ENCODE measurements at places on chromosomes 2 and 18.
A peak's percentile ranks its signal among the peaks of the same experiment; 100 is the strongest.

- DNase-seq: no peak
Observed at GRCh38 chr2:74083750-74084149, 64.0 kb downstream of the BOLA3 start.

DNA sequence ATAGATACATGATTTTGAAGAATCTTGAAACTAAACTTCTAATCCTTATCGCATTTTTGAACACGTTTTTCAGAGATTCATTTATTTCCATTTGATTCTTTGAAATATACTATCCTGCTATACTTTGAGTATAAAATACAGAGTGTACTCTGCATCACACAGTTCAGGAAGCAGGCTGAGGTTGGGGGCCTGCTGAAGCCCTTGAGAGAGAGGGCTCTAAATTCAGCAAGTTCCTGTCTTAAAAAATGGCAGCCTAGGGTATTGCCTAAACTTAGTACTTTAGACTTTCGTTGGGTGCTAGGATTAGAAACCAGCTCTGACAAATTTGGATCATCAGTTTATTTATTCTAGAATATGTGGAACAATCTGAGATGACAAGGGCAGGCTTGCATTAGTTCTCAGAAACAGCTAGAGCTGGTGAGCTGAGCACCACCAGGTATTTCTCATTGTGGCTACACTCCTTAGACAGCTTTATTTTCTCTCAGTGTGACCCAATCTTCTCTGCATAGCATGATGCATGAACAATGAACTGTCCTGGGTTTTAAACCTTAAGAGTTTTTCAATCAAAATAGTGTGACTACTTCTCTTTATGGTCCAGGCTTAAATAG lies 49.1 kb downstream of the TFPI start:
- DNase-seq: no peak

DNA sequence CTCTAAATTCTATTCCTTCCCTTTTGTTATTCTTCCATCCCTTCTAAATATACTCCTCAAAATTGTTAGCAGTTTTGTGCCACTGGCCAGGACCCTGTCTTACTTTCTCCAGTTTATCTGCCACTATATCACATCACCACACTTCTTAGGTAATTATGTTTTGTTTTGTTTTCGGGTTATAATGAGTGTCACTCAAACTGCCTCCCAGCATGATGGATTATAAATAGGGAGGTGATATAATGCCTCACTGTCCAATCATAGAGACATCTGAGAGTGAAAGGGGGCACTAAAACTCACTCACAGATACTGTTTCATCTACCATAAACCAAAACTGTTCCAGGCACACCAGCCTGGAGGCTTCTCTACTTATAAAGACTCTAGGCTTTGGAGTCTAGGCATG lies 3.5 kb downstream of the RSAD2 start:
- DNase-seq: no peak

DNA sequence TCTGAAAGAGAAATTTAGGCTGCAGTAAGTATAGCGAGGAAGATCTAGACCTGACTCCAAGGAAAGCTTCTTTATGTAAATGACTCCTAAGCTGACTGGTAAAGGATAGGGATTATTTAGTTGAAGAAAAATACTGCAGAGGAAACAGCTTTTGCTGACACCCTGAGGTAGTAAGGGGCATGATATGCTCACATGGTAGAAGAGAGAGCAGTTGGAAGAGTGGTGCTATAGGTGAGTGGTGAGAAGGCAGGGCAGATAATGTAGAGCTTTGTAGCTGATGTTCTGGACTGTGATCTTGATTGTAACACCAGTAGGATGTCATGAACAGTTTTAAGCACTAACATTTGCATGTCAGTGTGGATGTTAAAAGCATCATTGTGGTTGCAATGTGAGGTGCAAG lies 639.1 kb upstream of the SLC39A10 start:
- DNase-seq: no peak

- no peak for DNase-seq
Observed at GRCh38 chr18:56986829-56987228, 160.1 kb upstream of the BOD1L2 start.

DNA sequence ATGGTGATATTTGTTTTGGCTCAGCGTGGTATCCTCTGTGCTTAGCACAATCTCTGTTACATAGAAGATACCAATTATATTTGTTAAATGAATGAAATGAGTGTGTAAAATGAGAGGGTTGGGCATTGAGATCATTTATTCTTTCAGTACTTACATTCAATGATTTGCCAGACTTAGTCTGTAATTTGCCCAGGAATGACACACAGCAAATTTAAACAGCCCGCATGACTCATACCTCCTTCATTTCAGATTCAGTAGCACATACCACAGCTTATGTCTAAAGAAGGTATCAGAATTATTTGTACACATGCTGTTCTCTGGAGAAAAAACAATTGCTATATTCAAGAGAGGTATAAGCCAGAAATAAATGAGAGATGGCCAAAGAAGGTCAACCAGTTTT lies 37.0 kb downstream of the KLHL14 start:
- DNase-seq: no peak

GRCh38 chr2:226020176-226020575 lies 620.7 kb downstream of the NYAP2 start:
- DNase-seq: no peak

DNA sequence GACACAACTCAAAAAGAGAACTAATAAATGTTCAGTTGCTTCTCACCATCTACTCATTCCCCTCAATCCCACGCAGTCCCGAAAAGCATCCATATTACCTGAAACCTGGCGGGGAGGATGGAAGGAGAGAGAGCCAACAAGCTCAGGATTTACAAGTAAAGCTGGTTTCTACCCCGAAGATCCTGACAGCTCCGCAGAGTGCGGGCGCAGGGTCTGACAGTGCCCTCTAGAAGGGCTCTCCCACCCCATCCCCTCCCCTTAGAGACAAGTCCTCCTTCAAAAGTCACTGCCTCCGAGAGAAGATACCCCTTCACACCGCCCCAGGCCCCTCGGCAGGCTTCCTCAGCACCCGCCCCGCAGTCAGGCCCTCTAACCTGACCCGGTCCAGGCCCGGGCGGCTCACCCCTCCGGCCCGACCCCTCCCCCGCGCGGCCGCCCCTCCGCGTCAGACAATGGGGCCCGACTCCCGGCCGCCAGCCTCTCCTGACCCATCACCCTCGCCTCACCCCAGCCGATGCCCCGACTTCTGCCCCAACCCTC lies 550 bp downstream of the RAB1A start:
- peak; percentile 15 for DNase-seq

DNA sequence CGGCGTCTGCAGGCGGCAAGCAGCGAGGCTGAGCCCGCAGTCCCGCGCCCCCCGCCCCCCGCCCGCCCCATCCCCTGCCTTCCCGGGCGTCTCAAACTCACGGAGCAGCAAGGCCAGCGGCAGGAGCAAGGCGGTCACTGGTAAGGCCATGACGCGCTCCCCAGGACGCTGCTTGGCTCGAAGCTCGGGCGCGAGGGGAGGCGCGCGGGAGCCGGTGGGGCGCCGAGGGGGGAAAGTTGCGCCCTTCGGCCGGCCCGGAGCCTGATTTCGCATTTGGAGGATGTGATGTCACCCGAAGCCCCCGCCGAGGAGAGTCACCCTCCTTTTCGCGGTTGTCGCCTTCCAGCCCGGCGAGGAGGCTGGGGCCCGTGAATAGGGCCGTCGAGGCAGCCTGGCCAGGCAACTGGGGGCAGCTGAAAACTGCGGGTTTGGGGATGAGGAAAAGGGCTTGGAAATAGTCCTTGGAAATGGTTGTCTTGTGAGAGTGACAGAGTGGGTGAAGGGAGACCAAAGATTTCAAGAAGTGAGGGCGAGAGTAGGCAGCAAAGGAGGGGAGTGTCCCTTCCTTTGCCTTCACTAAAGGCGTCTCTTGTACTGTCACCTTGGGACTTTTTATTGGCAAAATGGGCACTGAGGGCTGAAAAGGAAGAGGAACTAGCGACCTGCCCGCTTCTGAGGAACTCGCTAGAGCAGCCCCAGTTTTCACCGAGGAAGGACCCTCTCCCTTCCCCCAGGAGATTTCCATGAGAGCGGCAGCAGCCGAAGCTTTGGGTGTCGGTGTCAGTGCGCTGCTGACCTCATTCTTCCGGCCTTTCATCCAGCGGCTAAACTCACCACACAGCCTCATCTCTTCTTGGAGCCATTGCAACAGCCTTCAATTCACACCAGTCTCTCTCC lies at the start of gene CD8A:
Gene CD8A, minus strand, starts transcription at position 238 of the 897 bp plus-strand sequence. Its CDS starts 88 bp downstream, at position 150.
- DNase-seq: peak; percentile 23

- DNase-seq: no peak
Observed at GRCh38 chr2:136214307-136215200, 96.6 kb upstream of the CXCR4 start.

GRCh38 chr2:221929259-221929658 lies 357.2 kb upstream of the EPHA4 start:
- no peak for DNase-seq

- peak; percentile 70 for DNase-seq
Observed at GRCh38 chr2:36889795-36890194, 76.5 kb downstream of the STRN start.

- DNase-seq: no peak
Observed at GRCh38 chr2:38174646-38175423, 98.9 kb upstream of the CYP1B1 start.

GRCh38 chr2:134273256-134273983 lies 19.5 kb downstream of the MGAT5 start:
- DNase-seq: no peak

DNA sequence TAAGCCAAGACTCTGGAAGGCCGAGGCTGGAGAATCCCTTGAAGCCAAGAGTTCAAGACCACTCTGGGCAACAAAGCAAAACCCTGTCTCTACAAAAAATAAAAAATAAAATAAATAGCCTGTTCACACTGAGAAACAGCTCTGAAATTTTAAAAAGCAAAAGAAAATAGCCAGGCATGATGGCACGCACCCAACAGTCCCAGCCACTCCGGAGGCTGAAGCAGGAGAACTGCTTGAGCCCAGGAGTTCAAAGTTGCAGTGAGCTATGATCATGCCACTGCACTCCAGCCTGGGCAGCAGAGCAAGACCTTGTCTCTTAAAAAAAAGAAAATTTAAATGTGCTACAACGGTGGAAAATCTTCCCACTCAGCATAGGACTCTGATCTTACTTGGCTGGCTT lies 52.7 kb downstream of the DTNB start:
- no peak for DNase-seq

DNA sequence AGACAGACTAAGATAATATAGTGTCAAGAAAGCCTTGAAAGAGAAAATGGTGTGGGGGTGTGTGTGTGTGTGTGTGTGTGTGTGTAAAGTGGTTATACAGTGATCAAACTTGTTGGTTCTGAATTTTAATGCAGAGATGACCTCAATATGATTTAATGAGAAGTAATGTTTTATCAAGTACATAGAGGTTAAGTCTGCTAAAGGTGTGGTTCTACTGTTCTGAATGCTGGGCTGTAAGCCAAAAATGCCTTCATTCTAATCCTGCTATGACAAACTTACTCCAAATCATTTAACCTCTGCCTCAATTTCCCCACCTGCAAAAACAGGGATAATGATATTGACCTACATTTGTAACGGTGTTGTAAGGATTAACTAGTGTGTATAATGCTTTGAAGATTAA lies 87.9 kb downstream of the WDPCP start:
- no peak for DNase-seq

DNA sequence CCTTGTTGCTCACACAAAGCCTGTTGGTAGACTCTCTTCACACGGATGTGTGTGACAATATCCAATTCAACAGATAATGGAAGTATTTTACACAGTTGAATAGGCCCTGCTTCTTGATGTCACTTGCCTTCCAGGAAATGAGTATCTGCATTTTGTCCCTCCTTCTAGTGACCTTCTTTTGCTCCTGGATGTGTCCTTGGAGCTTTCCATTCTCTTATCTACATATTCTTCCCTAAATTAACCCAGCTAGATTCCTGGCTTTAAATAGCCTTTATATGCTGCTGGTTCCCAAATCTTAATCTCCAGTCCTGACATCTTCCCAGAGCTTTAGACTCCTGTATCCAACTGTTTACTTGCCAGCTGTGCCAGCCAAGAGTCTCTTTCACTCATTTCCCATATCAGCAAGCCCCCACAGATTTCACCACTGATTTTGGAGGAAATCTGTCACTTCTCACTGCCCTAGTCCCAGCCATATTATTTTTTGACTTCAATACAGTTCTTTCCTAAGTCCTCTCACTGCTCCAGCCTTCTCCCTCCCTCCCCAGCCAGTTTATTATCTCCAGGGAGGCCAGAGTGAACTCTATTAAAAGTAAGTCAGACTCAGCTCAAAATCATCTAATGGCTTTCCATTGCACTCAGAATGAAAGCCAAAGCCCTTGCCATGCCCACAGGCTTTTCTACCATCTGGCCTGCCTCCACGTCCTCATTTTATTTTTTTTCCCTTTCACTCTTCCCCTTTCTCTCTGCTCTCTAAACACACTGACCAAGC lies 170.0 kb downstream of the PDE11A start:
- DNase-seq: no peak

GRCh38 chr2:10355471-10356438 lies 53.1 kb downstream of the HPCAL1 start:
- no peak for DNase-seq

DNA sequence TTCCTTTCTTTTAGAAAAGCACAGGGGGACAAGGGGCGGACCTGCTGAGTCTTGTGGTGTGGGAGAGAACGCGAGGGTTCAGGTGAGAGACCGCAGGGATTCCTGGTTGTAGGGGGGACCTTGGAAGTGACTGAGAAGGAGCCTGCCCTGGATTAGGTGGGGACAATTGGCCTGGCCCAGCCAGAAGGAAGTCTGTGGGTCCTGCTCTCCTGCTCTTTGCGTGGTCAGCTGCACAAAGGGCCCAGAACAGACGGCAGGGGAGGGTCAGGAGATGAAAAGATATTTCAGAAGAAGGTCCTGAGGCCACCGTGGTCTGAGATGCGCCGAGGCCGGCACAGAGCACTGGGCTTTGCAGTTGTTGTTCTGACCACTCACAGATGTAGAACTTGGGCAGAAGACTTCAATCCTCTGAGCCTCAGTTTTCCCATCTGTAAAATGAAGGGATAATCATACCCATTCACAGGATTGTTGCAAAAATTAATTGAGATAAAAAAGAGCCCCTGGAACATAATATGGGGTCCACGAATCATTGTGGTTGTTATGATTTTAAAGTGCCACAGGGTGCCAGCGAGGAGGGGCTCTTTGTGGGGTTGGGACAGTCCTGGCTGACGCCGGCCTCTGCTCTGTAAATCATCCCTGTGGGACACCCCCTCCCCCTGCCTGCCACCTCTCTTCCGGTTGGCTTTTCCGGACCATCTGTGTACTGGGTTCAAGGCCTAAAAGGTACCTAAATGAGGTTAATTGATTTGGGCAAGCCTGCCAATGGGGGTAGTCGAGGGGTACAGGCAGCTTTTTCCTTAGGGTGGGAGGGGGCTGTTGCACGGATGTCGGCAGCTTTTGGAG lies 1.8 kb downstream of the LPIN1 start:
- peak; percentile 33 for DNase-seq

- no peak for DNase-seq
Observed at GRCh38 chr2:132581991-132582738, 87.8 kb downstream of the LYPD1 start.

- DNase-seq: no peak
Observed at GRCh38 chr2:84805250-84805958, 75.5 kb downstream of the TRABD2A start.

- no peak for DNase-seq
Observed at GRCh38 chr2:9406529-9407362, 16.6 kb downstream of the ITGB1BP1 start.

DNA sequence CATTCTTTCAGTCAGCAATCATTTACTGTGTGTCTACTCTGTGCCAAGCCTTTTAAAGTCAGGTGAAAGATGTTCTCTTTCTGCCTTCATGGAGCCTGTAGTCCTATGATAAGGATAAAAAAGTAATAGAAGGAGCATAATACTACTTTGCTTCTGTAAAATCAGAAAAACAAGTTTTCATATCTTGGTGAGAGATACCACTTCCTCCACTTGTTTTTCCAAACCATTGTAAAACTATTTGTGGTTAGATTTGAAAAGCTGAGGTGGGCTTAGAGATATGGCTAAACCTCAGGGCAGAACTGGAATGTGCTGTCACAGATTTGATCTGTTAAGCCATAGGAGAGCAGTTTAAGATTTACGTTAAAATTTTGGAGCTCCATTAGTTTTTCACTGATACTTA lies 104.7 kb upstream of the FAM117B start:
- DNase-seq: peak; percentile 39
